ENCODE measurements at places on chromosomes 16 and 17.

DNA sequence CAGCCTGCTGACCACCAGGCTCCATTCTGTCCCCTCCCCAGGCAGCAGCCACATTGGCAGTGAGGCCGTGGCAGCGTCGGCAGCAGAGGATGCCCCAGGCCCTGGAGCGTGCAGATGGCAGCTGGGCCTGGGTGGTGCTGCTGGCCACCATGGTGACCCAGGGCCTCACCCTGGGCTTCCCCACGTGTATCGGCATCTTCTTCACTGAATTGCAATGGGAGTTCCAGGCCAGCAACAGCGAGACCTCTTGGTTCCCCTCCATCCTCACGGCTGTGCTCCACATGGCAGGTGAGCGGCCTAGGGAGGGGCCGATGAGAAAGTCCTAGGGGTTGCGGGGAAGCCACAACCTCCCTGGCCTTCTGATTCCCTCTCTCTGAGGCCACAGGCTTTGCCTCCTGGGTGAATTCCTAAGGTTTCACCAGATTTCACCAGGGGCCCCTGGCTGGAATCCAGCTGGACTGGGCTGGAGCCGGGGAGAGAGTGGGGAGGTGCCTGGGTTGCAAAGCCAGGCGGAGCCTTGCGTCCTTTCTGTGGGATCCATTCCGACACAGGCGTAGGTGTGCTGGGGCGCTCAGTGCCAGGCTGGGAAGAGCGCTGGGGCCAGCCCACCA lies 5.9 kb downstream of the SLC16A5 start:
- DNase-seq, result no peak

DNA sequence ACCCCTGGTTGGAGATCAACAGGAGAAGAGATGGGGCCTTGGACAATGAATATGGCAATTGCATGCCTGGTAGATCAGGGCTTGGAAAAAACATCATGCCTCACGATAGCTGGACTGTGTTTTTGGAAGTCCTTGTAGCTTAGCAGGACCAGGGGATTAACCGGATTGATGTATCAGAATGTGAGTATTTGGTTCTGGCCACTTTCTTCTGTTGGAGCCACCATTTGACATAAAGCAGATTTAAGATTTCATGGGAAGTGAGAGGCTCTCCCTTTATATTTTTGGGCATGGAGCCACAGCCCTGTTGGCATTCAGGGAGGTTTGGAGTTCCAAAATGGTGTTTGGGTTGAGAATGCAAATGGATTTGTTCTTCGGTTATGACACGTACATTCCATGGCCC lies 424.7 kb upstream of the MAF start:
- DNase-seq, result no peak

DNA sequence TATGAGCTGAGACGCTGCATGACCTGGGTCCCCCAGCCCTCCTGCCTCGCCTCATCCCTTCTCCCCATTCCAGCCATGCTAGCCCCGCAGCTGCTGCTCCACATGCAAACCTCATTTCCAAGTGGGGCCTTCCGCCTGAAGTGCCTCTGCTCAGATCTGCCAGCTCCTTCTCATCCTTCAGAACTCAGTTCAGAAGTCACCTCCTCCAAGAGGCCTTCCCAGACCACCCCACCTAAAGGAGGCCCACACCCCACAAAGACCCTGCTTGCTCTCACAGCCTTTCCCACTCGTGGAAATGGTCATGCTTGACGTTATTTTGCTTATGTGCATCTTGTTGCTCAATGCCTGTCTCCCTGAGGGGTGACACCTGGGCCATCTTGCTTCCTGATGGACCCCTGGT lies 58.7 kb downstream of the RMI2 start:
- DNase-seq, result no peak

- DNase-seq, result no peak
Observed at GRCh38 chr17:21460358-21460757, 84.2 kb downstream of the KCNJ12 start.

DNA sequence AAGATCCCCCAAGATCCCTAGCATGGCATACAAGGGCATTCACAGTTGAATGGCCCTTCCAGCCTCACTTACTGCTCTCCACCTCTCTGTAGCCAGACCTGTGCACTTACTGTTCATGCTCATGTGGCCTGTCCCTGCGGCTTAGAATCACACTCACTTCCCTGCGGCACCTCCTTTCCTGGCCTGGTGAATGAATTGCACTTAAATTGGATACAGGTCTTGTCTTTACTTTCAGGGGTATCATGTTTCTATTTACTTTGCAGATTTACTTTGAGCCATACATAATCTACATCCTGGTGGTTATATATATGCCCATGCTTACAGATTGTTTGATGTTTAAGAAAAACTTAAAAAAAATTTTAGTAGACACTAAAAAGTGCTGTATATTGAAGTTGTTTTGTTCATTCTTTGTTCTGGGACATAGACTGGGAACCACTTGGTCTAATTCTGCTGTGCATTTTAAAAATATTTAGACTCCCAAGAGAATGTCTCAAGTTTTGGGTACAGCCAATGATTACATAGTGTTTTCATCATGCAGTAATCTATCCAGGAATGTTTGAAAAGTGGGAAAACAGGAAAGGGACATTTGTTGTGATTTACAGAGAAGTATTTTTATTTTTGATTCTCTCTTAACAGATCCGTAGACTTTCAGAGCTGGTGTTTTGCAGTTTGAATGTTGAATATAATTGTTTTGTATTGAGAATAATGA lies 63.9 kb downstream of the NUP88 start:
- DNase-seq, result no peak

GRCh38 chr16:48318630-48319029 lies 66.6 kb downstream of the SIAH1 start:
- DNase-seq, result peak; percentile 70

DNA sequence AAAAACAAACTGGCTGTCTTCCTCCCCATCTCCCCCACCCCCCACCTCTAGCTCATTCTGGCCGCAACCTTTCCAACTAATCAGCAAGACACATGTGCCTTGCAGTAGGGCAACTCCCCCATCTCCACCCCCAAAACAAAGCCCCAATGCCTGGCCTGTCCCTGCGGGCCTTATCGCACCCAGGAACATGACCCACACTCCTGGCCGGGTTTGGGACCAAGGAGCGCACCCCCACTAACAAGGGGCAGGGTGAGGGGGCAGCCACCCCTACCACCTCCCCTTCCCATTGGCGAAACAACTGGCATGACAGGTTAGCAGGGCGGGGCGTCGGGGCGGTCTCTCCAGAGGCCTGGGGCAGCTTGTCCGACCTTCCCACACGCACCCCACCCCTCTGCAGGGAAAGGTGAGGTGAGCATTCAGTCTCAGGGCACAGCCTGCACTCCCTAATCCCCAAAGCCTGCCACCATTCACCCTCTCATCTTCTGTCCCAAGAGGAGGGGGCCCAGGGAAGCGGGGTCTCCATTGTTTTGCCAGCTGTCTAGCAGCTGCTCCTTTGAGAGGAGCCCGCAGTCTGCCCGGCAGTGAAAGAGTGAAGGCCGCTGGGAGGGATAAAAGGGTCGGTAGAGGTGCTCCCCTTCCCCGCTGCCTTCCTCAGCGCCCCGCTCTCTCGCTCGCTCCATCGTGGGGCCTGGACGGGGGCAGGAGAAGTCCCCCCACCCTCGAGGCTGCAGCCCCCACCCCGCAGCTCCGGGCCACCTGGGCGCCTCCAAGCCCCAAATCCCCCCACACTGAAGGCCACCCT lies 765 bp downstream of the MYO18A start:
- DNase-seq, result no peak

- no peak for DNase-seq
Observed at GRCh38 chr16:27819356-27819755, 244.2 kb downstream of the GSG1L start.

DNA sequence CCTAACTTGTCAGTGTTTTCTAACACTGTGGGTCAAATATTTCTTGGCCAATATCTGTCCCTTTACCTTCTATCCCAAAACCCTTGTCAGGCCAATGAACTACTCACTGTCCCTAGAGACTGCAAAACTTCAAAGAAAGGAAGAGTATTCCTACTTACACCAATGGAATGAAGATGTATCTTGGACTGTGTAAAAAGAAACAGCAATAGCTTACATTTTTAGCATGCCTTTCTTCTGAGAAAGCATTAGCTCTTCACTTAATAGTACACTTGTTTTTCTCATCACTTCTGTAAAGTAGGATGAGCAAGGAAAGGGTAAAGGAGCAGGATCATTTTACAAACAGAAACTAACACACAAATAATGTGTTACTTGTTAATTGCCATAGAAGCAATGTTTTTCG lies 73.9 kb downstream of the STH start:
- no peak for DNase-seq

DNA sequence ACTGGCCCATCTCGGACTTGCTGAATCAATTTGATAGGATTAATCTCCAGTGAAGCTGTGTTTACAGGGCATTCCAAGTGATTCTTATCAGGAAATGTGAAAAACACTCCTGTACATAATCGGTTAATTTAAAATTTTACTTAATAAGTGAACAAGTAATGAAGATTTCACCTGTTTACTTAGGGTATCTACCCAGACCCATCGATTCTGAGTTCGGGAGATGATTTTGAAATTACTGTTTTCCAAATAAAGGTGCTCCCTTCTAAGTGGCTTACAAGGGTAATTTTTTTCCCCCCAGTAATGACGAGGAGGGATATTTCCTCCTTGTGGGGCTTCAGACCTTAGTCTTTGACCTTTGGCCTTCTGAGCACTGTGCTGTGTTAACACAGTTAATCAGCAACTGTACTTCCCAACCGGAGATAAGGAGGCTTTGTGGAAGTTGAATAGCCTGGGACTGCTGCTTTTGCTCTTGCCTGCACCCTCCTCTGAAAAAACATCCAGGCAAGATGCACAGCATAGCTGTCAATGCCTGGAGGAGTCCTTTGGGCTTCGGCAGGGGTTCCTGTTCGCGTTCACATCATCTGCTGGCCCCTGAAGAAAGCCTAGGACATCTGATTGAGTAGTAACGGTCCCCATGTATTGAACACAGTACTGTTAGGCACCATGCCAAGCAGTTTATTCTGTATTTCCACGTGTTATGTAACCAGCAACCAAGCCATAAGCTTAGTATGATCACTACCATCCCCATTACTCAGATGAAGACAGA lies 1.8 kb downstream of the FAHD1 start:
- no peak for DNase-seq

- DNase-seq, result no peak
Observed at GRCh38 chr17:57605675-57606105, 139.4 kb downstream of the CCDC182 start.

DNA sequence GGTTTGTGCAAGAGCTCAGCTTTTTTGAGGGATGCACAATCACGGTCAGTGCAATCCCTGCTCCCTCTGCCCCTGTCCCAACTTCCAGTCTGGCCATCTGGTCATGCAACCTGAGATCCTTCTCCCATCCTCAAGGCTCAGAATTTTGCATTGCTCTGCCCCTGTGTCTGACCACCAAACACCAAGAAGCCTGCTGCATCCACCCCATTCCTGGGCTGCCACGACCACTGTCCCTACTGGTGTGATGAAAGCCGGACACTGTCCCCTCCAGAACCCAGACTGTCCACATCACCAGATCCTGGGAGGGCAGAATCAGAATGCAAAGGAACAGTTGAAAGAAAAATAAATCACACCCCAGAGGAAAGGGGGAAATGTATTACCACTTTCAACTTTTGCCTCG lies 231.0 kb downstream of the C16orf78 start:
- DNase-seq, result no peak

GRCh38 chr16:49854188-49854795 lies 1.6 kb downstream of the ZNF423 start:
- no peak for DNase-seq

DNA sequence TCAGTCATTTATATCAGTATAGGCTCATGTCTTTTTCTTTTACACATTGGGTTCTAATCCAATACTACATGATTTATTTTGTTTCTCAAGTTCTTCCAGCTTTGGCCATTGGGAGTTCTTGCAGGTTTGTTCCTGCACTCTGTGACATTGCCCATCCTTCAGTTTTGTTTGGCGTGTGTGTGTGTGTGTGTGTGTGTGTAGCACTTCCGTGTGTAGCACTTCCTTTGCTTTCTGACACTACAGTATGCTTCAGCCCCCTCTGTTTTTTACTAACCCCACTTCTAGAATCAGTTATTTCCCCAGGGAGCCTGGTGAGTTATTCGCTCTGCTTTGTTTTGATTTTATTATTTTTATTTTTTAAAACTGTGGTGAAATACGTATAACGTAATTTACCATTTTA lies 75.6 kb upstream of the LGALS9 start:
- DNase-seq, result no peak

- DNase-seq, result no peak
Observed at GRCh38 chr17:66283296-66283934, 19.0 kb upstream of the PRKCA start.

GRCh38 chr16:22671301-22672076 lies 142.5 kb upstream of the HS3ST2 start:
- DNase-seq, result no peak

GRCh38 chr17:29742210-29742513 lies 119.5 kb upstream of the CORO6 start:
- DNase-seq, result no peak

GRCh38 chr17:80575057-80575875 lies 30.6 kb downstream of the RPTOR start:
- DNase-seq, result peak; percentile 95

DNA sequence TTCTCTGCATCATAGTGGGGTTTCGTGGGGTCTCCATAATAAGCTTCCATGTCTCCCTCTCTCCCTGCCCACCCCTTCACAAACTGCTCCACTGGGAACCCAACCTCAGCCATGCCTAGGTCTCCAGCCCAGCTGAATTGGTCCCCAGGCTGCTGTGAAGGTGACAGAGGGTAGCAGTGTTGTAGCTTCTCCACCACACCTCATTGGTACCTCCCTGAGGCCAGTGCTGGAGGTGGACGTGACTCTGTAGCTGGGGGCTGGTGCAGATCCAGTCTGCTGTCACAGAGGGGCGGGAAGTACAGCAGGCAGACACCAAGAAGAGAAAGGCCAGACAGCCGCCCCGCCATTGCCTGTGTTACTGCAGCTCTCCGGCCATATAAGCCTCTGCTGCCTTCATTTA lies 82.1 kb downstream of the OR1D5 start:
- no peak for DNase-seq

GRCh38 chr17:10336393-10336792 lies 36.4 kb downstream of the MYH13 start:
- DNase-seq, result no peak

DNA sequence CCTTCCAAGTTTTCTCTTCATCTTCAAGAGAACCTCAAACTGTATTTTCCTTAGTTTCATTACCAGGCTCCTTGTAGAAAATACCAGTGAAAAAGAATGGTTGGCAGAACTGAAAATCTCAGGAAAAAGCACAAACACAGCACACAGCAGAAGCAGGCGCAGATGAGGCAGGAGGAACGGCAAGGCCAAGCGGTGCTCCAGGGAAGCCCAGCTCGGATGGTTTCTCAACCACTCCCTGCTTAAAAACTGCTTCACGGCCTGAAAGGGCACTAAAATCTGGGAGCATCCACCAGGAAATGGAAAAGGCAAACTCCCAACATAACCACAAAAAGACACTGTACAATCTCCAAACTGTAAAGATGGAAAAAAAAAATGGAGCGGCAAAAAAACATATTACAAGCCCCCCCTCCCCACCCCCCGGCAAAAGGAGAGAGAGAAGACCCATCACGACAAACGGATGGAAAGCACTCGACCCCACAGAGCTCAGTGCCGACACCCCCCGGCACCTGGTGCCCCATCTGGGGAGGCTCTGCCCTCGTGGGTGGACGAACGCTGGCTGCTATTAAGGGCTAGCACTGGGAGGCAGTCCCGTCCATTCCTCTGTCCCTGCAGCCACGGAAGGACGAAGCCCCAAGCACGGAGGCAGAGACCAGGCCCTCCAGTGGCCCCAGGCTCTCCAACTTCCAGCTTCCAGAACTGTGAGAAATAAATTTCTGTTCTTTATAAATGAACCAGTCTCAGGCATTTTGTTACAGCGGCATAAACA lies 127.5 kb downstream of the ZNF778 start:
- no peak for DNase-seq
